ENCODE measurements at places on chromosomes 1 and 21.
A peak's percentile ranks its signal among the peaks of the same experiment; 100 is the strongest.

GRCh38 chr1:15816674-15817073 is 9.2 kb upstream of the UQCRHL start:
- no peak for DNase-seq

DNA sequence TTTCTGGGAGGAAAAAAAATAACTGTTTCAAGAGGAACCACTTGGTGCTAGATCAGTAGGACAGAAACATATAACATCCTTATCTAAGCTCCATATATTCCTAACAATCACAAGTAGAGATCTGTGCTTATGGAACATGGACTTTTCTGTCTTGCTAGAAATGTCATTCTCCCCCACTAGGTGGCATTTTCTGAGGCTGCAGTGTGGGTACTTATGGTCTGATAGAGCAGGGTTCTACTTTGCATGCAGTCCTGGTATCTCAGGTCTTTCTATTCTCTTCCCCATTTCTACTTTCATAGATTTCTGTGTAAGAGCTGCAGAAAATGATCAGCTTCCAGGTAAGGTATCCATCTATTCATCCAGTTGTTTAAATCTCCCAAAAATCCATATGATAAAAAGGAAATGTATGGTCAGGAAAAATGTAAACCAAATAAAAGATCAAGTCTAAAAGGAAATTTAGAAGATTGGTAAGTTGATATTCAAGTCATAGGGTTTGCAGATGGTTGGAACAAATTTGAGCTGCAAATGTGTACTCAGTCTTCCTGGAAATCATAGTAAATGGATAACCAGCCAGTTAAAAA is 1.5 kb downstream of the ZNF684 start:
- no peak for DNase-seq

- DNase-seq: no peak
Measured at GRCh38 chr1:15833069-15833679, 14.3 kb upstream of the SPEN start.

DNA sequence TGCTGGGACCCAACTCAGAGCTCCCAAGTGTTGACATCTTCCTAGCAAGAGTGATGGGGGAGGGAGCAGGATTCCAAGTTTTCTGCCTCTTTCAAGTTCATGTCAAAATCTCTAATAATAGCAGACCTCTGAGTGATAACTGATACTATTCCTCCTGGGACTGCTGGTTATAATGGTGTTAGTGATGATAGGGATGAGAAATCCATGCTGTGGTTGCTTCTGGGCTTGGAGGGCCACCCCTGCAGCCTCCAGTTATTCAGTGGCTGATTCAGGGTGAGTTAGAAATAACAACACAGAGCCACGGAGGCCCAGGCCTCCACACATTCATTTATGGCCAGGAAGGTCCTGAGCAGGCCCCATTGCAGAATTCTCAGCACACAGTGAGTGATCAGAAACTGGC is 40.6 kb upstream of the ARTN start:
- DNase-seq: no peak

DNA sequence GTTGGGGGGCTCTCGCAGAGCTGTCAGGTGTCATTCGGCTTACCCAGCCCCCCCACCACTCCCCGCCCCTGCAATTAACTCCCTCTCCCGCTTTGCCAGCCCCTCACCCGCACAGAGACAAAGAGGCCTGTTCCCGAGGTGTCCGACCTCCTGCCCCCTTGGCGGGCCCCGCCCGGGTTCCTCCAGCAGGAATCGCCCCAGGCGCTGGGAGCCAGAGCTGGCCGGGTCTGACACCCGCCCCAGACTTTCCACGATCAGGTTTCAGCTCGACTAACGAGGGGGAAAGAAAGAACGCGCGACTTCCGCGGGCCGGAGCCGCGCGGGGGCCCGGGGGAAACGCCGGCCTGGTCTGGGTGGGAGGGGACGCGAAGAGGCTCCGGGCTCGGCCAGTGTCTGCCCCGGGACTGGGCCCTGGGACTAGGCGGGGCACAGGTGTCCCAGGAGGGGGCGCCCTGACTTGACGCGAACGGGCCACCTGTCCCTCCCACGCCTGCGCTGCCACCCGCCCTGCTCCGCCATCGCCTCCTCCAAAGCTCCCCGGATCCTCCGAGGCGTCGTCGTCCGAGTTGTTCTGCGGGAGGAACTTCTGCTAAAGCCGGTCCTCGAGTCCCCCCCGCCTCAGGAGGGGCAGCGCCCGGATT is 36.4 kb upstream of the HHAT start:
- no peak for DNase-seq

DNA sequence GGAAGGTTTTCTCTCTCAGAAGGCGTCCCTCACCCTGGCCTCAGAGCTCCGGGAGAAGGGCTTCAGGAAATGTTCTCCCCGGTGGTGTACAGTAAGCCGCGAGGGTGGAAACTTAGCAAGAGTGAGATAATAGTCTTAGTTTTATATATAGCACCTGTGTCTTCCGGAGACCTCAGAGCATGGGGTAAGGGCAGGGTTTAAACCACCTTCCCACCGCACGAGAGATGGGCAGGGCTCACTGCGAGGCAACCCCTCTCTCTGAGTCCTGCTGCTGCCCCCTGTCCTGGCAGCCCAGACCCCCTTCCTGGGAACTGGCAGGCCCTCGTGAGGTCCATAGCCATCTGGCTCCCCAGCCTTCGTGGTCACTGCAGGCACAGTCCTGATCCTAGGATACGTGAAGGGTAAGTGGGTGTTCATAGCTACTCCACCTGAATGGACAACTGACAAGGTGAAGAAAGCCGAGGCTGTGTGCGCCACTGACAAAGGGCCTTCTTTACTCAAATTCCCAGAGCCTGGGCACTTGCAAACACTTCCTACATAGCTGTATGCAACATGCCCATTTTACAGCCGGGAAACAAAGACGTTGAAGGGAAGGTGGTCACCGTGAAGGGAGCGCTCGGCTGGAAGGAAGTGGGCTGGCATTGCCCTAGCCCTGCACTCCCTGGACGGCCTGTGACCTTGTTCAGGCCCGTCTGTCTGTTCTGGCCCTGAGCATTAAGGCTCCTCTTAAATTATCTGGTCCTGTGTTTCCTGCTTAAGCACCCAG is 26.9 kb downstream of the ITPKB start:
- no peak for DNase-seq

DNA sequence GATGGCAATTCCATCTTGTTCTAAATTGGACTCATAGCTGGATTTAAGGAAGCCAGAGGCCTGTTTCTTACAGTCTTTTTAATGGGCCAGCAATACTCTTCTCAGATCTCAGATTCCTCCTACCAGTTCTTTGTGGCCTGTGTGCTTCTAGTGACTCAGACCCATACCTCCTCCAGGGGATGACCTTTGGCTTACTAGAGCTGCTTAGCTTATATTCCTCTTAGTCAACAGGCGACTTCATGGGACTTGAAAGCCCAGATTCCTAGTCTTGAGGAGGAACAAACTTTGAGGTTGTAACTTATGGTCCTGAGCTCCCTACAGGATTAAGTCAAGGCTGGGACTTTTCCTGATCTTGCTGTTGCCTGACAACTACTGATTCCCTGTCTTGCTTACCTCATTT is 12.4 kb upstream of the PAPPA2 start:
- no peak for DNase-seq

GRCh38 chr1:119008483-119009311 is 20.6 kb upstream of the TBX15 start:
- DNase-seq: no peak

DNA sequence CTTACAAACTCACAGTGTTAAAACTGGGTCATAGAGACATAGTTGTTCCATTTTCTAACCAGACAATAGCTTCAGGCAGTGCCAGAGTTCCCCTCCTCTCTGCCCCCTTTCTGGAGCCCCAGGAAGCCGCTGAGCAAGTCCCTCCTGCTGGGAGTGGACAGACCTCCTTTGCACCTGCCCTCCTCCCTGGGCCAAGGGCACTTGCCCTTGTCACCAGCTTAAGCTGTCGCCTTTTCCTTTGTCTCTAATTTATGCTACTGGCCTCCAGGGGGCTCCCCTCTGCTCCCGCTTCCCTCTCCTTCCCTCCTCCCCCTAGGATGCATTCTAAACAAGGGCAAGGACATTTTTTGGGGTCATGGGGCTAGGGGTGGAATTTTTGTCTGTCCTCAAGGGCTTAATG is 182.4 kb downstream of the MIS18A start:
- peak; percentile 58 for DNase-seq

- no peak for DNase-seq
Measured at GRCh38 chr1:202801175-202801574, 7.0 kb downstream of the KDM5B start.

- DNase-seq: no peak
Measured at GRCh38 chr1:176801514-176802020, 338.6 kb downstream of the PAPPA2 start.

DNA sequence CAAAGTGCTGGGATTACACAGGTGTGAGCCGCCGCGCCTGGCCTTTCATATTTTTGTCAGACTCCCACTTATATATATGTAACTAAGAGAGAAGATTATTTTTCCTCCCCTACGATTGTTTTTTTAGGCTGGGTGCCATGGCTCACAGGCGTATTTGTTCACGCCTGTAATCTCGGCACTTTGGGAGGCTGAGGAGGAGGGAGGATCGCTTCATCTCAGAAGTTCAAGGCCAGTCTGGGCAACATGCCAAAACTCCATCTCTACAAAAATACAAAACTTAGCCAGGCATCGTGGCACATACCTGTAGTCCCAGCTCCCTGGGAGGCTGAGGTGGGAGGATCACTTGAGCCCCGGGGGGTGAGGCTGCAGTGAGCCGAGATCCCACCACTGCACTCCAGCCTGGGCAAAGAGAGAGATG is 23.9 kb upstream of the ITLN2 start:
- DNase-seq: no peak

- DNase-seq: no peak
Measured at GRCh38 chr1:51840743-51841461, 37.6 kb downstream of the NRDC start.

GRCh38 chr1:93447481-93448291 is at the start of gene FNBP1L:
TSS of gene FNBP1L (plus strand) at chr1:93448118. CDS start at chr1:93448282, 164 bp downstream.
- DNase-seq: peak; percentile 73

GRCh38 chr21:42162831-42163510 is 56.0 kb upstream of the ABCG1 start:
- no peak for DNase-seq

DNA sequence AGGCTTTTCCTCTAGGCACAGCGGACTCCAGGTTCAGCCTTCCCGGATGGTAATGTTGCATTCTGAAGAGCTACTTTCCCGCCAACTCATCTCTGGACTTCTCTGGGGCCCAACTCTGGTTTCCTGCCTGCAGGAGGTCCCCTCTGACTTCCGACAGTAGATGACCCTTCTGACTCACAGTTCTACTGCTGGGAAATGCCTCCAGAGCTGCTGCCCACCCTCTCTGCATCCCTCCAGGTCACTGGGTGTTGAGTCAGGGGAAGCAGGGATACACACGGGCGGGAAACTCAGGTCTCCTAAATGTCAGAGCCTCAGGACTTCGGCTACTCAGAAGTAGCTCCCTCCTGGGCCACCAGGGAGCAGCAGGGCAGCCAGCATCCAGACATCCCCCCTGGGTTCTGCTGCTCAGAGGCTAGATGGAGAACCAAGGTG is 2.1 kb upstream of the KIF21B start:
- no peak for DNase-seq

- DNase-seq: no peak
Measured at GRCh38 chr1:228265167-228265566, 57.3 kb downstream of the OBSCN start.

DNA sequence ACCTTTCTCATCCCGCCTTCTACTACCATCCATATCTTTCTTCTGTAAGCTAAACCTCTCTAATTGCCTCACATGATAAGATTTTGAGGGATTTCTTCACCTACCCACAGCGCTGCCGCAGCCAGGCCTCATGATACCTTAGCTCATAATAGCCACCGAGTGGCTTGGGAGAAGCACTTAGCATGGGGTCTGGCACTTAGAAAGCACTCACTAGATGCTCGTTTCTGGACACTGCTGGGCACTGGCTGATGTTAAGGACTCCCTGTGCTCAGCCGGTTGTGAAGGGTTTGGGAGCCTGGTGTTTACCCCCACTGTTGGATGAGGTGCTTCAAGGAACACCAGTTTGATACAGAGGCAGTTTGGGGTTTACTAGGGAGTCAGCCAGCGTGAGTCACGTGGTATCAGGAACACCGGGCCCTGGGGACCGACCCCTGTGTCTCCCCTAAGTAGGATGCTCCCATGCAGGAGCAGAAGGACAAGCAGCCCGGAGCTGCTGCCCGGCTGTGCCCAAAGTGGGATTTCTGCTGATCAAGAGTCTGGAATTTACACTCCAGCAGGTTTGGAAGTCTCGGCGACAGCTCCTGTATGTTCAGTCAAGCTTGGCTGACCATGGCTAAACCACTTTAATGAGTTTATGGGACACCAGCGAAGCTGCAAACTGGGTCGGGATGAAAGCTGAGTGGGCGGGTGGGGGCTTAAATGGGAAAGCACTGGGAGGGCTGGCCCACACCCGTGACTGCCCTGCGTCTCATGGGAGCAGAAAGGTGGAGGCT is 63.3 kb downstream of the GALNT2 start:
- no peak for DNase-seq

Measured in D721Med (cell line).